ENCODE measurements at places on chromosomes 4 and X.

GRCh38 chr4:112119353-112119783 is 25.9 kb upstream of the FAM241A start:
- DNase-seq = no peak

- DNase-seq = no peak
These were observed 28.0 kb downstream of the PRPS2 start for GRCh38 chrX:12819222-12819621.

GRCh38 chrX:30693999-30694650 is 40.9 kb downstream of the GK start:
- DNase-seq = no peak

DNA sequence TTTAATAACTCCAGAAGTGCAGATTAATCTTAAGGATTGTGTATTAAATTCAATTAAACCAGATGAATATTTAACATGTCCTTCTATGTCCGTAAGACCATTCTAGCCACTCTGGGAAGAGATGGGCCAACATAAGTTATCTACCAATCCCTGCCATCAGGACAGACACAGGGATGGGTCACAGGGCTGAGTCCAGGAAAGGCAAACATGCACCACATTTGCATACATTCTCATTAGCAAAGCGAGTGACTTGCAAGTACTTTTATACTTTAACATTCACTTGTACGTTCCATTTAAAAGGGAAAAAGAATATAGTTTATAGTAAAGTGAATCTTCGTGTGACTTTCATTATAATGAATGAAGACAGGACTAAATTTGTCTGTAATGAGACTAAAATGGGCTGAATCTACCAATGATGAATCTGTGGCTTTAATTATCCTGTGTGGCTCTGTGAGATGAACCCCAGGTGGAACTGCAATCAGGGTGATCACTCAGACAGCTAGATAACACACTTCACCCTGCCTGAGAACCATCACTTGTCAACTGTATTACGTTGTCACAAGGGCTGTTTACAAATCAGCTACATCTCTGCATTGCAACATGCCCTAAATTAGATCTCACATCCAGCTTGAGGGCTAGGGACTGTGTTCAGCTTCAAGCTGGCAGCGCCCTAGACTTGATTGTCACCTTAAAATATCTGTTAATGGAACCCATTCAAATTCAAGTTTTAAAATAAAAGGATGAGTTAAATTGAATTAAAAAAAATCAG is 77.2 kb downstream of the SH3KBP1 start:
- no peak for DNase-seq

GRCh38 chr4:8403173-8403753 is 37.3 kb downstream of the ACOX3 start:
- DNase-seq = peak; percentile 31

DNA sequence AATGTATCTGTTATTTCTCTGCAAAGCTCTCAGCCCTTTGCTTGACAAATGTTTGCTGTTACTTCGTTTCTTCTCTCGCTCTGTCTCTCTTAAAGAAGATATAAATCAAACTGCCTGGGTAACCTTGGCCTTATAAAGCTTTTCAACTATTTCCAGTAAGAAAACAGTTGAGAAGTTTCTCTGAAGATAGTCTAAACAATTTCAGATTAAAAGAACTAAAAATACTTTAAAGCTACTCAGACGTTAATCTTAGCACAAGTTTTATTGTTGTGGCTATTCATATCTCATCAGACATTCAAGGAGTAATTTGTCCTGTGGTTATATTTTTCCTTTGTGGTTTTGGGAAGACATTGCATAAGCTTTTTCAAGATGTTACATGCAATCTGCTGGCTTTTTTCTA is 22.6 kb downstream of the HOPX start:
- no peak for DNase-seq

- no peak for DNase-seq
These were observed 55.4 kb upstream of the SLC10A7 start for GRCh38 chr4:146577111-146577510.

DNA sequence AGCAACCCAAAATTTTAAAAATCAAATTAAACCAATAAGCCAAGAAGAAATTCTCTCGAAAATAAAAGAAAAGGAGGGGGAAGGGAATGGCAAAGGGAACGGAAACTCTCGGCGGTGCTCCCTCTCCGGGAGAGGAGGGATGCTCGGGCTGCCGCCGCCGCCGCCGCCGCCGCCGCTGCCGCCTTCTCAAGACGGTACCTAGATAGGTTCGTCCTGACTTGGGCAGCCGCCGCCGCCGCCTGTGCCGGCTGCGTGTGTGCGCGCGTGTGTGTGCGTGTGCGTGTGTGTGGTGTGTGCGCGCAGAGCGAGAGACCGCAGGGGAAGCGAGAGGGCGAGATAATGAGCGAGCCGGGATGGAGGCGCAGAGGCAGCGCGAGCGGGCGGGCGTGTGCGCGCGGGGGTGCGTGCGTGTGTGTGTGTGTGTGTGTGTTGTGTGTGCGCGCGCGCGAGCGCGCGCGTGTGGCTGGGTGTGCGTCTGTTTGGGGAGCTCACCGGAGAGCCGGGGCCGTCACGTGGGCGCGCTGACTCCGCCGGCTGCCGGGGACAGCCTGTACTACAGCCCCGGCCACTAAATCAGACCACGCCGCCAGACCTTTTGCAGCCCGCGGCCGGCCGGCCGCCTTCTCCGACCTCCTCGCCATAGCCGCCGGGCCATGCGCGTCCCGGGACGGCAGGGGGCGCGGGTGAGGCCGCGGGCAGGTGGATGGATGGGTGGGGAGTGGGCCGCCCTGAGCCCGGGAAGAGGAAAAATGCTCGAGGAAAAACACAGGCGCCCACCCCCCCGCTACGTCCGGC is 111.6 kb downstream of the DHX15 start:
- DNase-seq = peak; percentile 17

- no peak for DNase-seq
These were observed 36.9 kb downstream of the NLGN3 start for GRCh38 chrX:71181558-71181909.

DNA sequence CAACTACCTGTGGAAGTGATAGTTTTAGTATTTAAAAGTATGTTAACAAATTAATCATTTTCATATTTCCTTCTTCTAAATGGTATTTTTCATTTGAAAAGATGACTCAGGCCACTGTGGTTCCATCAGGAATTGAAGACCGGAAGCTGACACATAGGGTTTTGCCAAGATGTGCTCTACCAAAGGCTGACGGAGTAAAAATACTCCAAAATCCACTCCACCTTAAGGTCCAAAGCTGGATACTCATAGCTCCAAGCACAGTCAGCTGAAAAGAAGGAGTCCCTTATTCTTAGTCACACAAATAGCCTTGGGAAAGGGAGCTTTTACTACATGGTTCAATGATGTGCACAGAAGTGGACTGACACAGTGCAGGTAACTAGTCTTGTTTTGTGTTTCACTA is 472.0 kb downstream of the ARAP2 start:
- DNase-seq = no peak

GRCh38 chr4:188821500-188821899 is 682.3 kb downstream of the TRIML1 start:
- no peak for DNase-seq

- no peak for DNase-seq
These were observed 131.0 kb upstream of the MAP3K15 start for GRCh38 chrX:19646282-19646681.

- no peak for DNase-seq
These were observed 33.5 kb downstream of the ARHGEF9 start for GRCh38 chrX:63751481-63751880.

- no peak for DNase-seq
These were observed 2.3 kb upstream of the GRSF1 start for GRCh38 chr4:70841951-70842350.

- DNase-seq = no peak
These were observed 879.6 kb upstream of the PCDH10 start for GRCh38 chr4:132269303-132269990.

DNA sequence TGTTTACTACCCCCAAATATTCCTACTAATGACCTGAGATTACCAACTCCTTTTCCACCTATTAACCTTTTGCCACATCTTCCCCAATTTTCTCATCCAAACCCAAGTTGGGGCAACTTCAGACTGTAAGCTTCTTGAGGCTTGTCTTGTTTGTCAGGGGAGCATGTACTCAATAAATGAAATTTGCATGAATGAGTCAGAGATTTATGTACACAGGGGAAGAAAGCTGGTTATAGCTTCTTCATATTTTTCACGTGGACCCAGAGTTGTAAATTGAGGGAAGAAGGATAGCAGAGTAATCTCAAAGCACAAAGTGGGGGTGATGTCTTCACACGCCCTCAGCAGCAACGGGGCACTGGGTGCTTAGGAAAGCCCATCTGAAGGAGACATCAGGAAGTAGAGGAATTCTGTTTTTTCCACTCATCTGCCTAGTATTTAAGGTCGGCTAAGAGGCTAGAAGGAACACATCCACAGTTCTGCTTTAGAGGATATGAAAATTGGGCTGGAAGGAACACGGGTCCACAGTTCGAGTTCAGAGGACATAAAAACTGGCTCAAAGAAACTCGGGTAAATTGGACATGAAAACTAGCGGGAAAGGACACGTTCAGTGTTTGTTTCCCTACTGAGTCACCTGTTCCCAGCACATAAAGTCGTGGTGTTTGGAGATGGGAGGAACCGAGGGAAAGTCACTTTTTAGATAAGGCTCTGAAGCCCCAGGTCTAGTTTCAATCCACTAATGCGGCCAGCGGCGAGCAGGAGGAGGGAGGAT is 696 bp upstream of the CA5B start:
- no peak for DNase-seq

GRCh38 chr4:179977378-179977777 is 2265.8 kb upstream of the TENM3 start:
- no peak for DNase-seq

DNA sequence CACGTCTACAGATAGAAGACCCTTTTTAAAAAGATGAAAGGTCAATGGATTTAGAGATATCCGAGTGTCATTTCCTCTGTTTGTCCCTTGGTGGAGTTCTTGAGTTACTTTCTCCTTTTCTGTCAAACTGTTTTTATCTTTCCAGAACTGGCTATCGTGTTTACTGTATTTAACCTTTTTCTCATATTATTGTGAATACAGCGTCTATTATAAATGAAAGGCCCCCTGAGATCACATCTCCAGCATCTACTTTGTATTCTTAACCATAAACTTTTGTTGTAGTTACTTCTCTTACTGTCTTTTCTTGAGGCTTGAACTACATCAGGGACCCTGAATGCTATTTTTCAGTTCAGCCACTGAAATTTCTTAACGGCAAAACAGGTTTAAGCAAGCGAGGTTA is 4.0 kb upstream of the PCDH7 start:
- DNase-seq = peak; percentile 42

- no peak for DNase-seq
These were observed 2.9 kb downstream of the MSANTD1 start for GRCh38 chr4:3251691-3252479.

- no peak for DNase-seq
These were observed 117.1 kb upstream of the DKK2 start for GRCh38 chr4:107153228-107153627.

GRCh38 chr4:151485541-151486131 is 76.7 kb downstream of the FHIP1A start:
- no peak for DNase-seq

DNA sequence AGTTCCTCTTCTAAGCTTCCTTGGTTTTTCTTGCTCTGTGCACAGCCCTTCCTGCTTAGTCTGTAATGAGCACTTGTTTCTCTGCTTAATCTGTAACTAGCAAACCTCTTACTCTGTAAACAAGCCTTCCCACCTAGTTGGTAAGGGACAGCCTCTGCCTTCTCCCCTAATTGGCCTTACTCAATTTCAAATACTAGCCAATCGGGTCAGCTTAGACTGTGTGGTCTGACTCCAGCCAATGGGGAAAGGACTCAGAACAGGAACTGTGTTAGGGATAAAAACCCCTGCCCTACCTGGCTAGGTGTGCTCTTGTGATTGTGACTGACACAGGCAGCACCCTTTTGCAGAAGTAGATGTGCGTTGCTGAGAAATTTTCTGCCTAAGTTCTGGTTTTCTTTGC is 136.5 kb upstream of the AADAT start:
- DNase-seq = no peak

DNA sequence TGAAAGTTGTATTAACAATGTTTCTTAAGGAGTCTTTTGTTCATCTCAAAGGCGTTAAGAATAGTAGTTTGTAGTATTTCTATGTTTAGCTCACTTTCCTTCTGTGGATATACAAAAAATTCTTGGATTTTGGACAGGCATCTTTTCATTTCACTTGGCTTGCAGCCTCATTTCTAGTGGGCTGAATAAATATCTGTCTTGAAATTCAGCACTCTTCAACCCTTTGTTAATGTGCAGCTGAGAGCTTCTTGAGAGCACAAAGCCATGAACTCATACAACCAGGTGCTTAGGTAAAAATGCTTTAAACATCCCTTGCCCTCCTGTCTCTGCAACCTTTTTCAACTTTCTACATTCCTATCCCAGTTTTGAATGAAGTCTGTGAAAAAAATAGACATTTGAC is 1003.2 kb downstream of the C4orf33 start:
- no peak for DNase-seq

GRCh38 chr4:185936650-185937376 is 124.8 kb upstream of the SORBS2 start:
- DNase-seq = no peak

DNA sequence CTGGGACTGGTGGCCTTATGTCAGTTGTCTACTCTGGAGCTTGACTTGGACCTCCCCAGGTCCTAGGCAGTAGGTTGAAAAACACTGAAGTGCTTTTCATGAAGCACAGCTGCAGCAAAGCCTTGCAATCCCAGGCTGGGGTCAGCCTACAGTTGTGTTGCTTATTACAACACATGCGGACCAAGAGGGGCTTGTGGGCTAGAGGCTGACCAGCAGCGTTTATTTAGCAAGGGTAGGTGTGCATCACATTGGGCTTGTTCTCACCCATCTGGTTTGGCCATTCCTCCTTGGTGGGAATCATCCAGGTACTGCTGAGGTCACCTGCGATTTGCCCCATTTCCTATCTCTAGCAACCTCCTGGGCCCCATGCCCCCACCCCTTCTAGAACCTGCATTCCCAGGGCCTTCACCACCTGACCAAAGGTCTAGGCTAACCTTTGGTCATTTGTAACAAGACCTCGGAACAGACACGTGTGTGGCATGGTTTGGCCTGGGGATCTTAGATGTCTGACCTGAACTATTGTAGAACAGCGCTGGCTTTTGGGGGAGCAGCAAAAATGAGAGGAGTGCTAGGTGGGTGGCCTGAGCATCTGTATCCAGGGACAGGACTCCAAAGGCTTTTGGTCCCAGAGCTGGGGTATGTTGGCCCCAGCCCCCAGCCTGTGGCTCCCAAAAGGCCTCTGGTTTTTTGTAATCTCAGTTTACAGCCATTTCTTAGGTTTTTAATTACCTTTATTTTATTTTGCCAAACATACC is 3.0 kb downstream of the RPL10 start:
- no peak for DNase-seq

DNA sequence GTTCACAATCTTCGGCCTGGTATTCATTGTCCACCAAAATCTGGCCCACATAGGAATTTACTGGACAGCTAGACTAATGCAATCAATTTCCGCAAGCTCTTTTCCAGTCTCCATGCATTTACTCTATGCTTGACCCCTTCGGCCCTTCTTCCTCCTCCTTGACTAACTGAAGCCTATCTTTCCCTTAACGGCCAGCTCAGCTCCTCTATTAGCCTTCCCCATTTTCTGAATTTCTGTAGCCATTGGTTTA is 1.2 kb upstream of the PHKA2 start:
- no peak for DNase-seq

All from NCI-H510A treated with DMSO at 0.1 percent for 48 hours (cell line).